ENCODE measurements at places on chromosomes 16 and 17.

DNA sequence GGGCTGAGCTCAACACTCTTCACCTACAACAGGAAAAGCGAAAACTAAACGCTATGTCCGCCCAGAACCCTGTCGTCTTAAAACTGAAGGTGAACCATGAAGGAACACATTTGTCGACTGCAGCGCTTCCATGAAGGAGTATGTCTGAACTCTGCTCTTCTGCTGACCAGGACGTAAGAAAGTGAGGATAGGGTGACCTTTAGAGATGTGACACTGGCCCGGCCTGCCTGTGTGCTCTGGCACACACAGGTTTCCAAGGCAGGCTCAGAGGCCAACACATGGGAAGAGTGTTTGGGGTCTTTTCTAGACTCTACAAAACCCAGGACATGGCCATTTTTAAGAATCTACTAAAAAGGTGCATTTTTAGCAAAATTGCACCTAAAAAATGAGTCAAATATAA, 21.1 kb downstream of the MARF1 start:
- H3K4me1 ChIP-seq: peaks cover 5% of the 10 kb centered on the region
- no peak overlapping the region for H3K4me3 ChIP-seq
- no peak overlapping the region for H3K27ac ChIP-seq
- no peaks in the 10 kb centered on the region for H3K27me3 ChIP-seq
- peaks cover 51% of the 10 kb centered on the region for H3K36me3 ChIP-seq

DNA sequence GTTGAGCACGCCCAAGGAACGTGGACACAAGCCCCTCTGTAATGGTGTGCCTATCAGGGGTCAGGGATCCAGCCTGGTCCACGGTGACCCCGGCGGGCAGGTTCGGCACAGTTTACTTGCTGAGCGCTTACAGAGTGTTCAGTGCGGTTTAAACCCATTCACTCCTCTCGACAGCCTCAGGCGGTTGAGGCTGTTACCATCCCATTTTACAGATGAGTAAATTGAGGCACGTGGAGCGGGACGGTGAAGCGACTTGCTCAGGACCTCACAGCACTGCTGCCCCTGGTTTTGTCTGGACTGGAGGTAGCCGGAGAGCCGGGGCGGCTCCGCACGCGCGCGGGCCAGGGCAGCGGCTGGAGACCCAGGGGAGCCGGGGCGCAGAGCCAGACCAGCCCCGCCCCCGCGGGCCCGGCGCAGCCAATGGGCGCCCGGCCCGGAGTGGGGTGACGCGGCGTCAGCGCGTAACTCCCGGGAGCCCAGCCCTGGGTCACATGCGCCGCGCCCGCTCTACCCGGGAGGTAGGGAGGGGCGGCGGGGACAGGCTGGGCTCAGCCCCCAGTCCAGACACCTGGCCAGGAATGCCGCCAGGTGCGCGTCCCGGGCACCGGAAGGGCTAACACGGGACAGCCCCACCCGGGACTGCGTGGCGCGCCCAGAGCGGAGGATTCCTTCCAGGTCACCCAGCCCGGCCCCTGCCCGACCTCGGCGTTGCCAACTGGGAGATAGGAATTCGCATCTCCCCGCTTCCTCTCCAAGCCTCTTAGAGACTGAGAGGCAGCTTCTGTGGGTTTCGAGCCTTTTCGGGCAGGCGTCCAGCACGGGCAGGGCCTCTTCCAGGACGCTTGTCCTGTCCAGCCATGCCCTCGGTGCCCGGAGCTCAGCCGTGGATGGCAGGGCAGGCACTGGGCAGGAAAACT, 3.3 kb upstream of the SREBF1 start:
- DNase-seq: peak; percentile 96
- no peaks in the 10 kb centered on the region for H3K27me3 ChIP-seq
- H3K4me3 ChIP-seq: peak overlapping the region; percentile 50

DNA sequence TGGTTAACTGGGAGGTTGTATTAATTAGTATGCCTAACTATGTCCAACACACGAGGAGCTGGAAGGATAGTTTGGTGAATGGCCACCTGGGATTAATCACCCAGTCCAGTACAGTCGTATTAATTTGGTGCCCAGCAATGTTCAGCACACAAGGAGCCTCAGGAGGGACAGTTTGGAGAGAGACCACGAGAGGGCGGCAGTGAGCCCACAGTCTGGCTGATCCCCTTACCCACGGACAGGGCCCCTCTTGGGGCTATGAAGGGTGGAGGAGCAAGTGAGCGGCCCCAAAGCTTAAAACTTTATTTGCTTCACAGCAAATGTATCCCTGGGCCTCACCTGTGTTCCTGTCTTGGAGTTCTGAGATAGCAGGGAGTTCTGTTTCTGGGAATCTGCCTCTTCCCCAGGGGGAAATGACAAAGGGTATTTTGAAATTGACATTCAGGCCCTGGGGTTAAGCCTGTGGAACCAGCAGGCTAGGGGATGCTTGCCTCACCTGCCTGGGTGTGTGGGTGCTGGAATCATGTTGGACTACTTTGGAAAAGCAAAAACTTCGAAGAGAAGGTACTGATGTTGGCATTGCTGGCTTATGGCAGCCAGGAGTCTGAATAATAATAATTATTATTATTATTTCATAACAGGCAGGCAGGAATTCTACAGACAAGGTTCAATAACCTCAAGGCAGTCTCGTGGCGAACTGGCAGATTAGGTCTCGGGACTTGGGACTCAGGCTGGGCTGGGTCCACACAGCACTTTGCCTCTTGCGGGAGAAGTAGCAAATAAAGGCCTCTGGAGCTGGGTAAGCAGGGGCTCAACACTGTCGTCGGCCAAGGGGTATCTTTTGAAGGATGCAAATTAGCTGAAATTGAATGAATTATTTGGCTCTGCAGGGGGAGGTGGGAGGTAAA, 227.6 kb upstream of the ASIC2 start:
- H3K27me3 ChIP-seq: peaks cover 51% of the 10 kb centered on the region
- no peaks in the 10 kb centered on the region for H3K4me1 ChIP-seq
- no peak overlapping the region for H3K4me3 ChIP-seq
- no peaks in the 10 kb centered on the region for H3K36me3 ChIP-seq
- H3K27ac ChIP-seq: no peak overlapping the region
- DNase-seq: peak; percentile 54

DNA sequence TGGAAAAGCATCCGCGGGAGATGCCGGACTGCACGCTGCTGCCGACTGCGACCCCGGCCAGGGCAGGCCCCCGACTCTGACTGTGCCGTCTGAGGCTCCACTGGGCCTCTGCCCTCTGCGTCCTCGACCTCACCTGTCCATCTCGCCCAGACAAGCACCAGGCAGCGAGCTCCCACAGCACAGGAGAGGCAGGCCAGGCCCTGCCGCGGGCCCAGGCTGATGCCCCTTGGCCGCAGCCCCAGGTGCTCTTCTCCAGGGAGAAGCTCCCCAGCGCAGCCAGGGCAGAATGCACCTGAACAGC, 98.1 kb upstream of the DNAH17 start:
- H3K36me3 ChIP-seq: peaks cover 68% of the 10 kb centered on the region
- no peak for DNase-seq
- no peaks in the 10 kb centered on the region for H3K27me3 ChIP-seq
- H3K4me1 ChIP-seq: peaks cover 36% of the 10 kb centered on the region

- H3K27ac ChIP-seq: no peak overlapping the region
- no peaks in the 10 kb centered on the region for H3K36me3 ChIP-seq
- H3K4me1 ChIP-seq: no peaks in the 10 kb centered on the region
- peaks cover 16% of the 10 kb centered on the region for H3K27me3 ChIP-seq
- no peak for DNase-seq
- H3K4me3 ChIP-seq: no peak overlapping the region
Observed at GRCh38 chr17:76812968-76813367, 55.2 kb upstream of the MGAT5B start.

DNA sequence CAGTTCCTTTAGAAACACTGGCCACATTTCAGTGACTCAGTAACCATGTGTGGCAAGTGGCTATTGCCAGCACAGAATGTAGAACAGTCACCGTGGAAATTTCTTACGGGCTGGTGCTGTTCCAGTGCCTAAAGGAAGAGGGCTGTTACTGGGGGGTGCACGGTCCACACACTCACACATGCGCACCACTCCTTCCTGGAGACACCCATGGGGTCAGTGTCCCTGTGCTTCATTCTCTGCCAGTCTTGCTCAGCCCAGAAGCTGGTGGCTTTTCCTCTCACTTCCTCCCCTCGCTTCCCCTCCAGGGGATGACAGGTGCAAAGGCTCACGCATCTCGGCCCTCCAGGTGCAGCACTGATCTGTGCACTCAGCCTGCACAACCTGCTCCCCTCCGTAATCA, 115.6 kb downstream of the CCDC182 start:
- no peak for DNase-seq
- H3K4me3 ChIP-seq: no peak overlapping the region
- H3K4me1 ChIP-seq: peaks cover 3% of the 10 kb centered on the region
- H3K27me3 ChIP-seq: no peaks in the 10 kb centered on the region
- H3K27ac ChIP-seq: no peak overlapping the region

DNA sequence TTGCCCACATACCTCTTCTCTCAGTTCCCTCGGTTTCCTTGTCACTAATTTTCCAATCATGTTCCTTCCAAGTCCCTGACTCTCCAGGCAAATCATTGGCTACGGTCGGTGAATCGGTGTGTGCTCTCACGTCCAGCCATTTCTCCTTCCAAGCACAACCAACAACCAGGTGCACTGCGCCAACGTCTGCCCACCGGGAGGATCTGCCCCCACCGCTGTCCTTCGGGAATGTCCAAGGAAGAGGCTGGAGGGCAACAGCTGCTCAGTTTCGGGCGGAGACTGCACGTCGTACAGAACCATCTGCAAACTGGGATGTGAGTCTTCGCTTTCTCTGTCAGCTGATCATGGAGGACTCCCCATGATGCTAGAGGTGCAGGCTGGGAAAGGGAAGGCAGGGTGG, 8.4 kb upstream of the NXN start:
- no peaks in the 10 kb centered on the region for H3K27me3 ChIP-seq
- H3K4me1 ChIP-seq: peaks cover 2% of the 10 kb centered on the region
- no peak overlapping the region for H3K4me3 ChIP-seq
- H3K27ac ChIP-seq: no peak overlapping the region
- H3K36me3 ChIP-seq: no peaks in the 10 kb centered on the region
- DNase-seq: no peak

DNA sequence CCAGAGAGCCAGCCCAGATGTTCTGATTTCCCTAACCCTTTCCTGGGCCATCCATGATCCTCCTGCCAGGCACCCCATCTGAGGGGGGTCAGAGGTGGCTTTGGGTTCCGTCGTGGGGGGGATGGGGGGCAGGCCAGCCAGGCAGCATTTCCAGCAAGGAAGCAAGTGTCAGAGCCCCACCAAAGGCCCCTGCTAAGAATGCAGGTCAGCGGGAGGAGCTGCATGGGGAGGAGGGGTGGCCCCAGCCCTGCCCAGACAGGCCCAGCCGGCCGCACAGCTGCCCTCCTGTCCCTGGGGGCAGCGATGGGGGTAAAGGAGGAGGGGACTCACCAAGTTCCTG, 2.3 kb upstream of the SCRN2 start:
- DNase-seq: no peak
- no peak overlapping the region for H3K4me3 ChIP-seq
- H3K27ac ChIP-seq: no peak overlapping the region
- peaks cover 45% of the 10 kb centered on the region for H3K27me3 ChIP-seq

GRCh38 chr17:39678340-39679116, 9.3 kb downstream of the PGAP3 start:
- peaks cover 34% of the 10 kb centered on the region for H3K36me3 ChIP-seq
- H3K4me1 ChIP-seq: peaks cover 38% of the 10 kb centered on the region
- H3K27me3 ChIP-seq: peaks cover 1% of the 10 kb centered on the region
- DNase-seq: no peak

DNA sequence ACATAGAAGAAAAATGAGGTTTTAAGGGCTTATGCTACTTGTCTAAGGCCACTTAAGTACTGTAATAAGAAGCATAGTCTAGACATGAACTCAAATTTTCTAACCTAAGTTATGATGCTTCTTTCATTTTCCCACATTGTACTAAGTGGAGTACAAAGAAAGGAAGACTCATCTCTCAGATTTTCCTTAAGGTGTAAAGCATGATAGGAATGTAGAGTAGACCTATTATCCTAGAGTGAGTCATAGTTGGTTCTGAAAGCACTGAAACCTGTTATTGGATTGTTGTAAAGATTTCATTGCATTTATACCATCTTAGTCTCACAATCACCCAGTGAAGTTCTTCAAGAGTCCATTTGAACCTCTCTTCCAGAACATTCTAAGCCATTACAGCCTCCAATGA, 343.8 kb downstream of the TOX3 start:
- no peak for DNase-seq
- H3K36me3 ChIP-seq: no peaks in the 10 kb centered on the region
- H3K27me3 ChIP-seq: no peaks in the 10 kb centered on the region
- no peaks in the 10 kb centered on the region for H3K4me1 ChIP-seq
- no peak overlapping the region for H3K27ac ChIP-seq

GRCh38 chr17:11950771-11951519, 46.3 kb downstream of the ZNF18 start:
- no peak overlapping the region for H3K27ac ChIP-seq
- H3K4me3 ChIP-seq: no peak overlapping the region
- peaks cover 7% of the 10 kb centered on the region for H3K36me3 ChIP-seq
- no peak for DNase-seq
- no peaks in the 10 kb centered on the region for H3K27me3 ChIP-seq
- H3K4me1 ChIP-seq: no peaks in the 10 kb centered on the region

- H3K4me3 ChIP-seq: no peak overlapping the region
- DNase-seq: no peak
- no peak overlapping the region for H3K27ac ChIP-seq
- H3K27me3 ChIP-seq: no peaks in the 10 kb centered on the region
Observed at GRCh38 chr17:72869630-72870029, 222.9 kb downstream of the SLC39A11 start.

DNA sequence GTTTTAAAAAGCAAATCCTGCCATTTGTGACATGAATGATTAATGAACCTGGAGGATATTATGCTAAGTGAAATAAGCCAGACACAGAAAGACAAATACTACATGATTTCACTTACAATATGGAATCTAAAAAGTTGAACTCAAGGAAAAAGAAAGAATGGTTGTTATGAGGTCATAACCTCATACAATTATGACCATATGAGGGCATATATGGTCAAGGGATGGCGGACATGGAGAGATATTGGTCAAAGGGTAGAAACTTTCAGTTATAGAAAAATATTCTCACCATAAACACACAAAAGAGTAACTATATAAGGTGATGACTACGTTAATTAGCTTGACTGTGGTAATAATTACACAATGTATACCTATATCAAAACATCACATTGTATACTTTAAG, 56.5 kb downstream of the MYO1D start:
- H3K4me3 ChIP-seq: no peak overlapping the region
- H3K4me1 ChIP-seq: no peaks in the 10 kb centered on the region
- H3K36me3 ChIP-seq: no peaks in the 10 kb centered on the region
- DNase-seq: no peak
- no peaks in the 10 kb centered on the region for H3K27me3 ChIP-seq

- no peaks in the 10 kb centered on the region for H3K27me3 ChIP-seq
- H3K27ac ChIP-seq: no peak overlapping the region
- no peak overlapping the region for H3K4me3 ChIP-seq
- H3K36me3 ChIP-seq: peaks cover 22% of the 10 kb centered on the region
- no peaks in the 10 kb centered on the region for H3K4me1 ChIP-seq
Observed at GRCh38 chr17:16003841-16004240, 4.2 kb downstream of the TTC19 start.

DNA sequence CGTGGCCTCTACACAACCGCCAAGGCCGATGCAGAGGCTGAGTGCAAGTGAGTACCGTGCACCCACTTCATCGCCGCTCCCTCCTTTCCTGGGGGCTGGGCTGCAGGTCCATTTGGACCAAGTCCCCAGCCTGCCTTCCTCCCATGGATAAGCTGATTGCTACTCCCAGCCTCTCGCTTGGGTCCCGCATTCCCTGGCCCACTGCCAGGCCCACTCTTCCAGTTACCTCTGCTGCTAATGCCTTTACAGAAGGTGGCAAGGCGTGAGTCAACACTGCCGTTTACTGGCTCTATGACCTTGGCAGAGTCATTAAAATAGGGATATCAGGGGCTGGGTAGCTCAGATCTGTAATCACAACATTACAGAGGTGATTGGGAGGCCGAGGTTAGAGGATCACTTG, 11.2 kb downstream of the SULT1A2 start:
- DNase-seq: no peak
- H3K4me3 ChIP-seq: no peak overlapping the region
- H3K27ac ChIP-seq: no peak overlapping the region
- H3K36me3 ChIP-seq: peaks cover 39% of the 10 kb centered on the region
- peaks cover 8% of the 10 kb centered on the region for H3K4me1 ChIP-seq
